ENCODE measurements at places on chromosomes 16 and 17.
A peak's percentile ranks its signal among the peaks of the same experiment; 100 is the strongest.

GRCh38 chr16:77896415-77897128 lies 108.2 kb downstream of the VAT1L start:
- no peak for DNase-seq

- no peak for DNase-seq
These were observed 1.7 kb downstream of the MYOCD start for GRCh38 chr17:12667299-12667958.

DNA sequence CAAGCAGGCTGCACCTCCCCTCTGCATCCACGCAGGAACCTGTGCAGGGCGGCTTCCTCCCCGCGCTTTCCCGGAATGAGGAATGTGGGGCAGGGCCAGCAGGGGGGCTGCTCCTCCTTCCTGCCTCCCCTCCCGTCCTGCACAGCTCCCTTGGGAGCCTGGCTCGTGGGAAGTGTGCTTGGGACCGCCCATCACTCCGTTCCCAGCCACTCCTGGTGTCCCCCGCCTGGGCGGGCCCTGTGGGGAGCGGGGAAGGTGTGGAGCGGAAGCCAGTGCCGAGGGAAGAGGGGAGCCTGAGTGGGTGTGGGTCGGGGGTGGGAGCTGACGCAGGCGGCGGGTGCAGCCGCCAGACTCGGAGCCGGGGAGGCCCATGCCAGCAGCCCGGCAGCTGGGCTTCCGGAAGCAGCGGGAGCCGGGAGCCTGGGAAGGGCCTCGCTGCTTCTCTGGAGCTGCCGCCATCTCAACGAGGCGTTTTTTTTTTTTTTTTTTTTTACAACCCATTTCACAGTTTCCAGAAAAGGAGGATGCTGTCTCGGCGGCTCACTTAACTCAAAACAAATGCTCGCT lies 24.1 kb downstream of the BAHCC1 start:
- peak; percentile 78 for DNase-seq

DNA sequence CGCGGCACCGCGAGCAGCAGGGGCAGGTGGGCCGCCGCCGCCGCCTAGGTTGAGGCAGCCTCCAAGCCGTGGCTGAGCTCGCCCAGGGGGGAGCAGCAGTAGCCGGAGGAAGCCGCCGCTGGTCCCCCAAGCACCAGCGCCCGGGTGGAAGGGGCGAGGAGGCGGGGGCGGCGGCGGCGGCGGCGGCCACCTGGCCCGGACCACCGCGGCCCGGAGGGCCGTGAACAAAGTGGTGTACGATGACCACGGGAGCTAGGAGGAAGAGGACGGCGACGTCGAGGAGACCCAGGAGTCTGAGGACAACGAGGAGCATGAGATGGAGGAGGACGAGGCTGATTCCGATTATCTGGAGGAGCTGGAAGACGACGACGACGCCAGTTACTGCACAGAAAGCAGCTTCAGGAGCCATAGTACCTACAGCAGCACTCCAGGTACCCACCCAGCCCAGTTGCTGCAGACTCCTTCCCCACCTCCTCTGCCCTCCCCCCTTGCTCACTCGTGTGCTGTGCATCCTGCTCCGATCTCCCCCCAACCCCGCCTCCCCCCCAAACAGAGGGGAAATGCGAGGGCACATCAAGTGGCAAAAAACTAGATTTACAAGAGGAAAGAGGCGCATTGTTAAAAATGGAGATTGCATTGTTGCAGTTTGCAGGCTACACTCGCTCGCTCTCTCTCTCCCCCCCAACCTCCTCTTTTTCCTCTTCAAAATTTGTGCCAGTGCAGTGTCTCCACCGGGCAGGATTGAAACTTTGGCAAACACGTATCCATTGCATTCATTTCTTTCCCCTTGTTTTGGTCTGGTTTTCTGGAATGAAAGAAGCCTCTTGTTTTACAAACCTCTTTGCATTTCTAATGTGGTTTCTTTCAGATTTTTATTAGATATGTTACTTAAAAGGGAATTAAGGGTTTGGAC lies 41.8 kb upstream of the AMZ2 start:
- DNase-seq, result no peak

- DNase-seq, result no peak
These were observed 474 bp downstream of the CBX8 start for GRCh38 chr17:79796444-79796762.

DNA sequence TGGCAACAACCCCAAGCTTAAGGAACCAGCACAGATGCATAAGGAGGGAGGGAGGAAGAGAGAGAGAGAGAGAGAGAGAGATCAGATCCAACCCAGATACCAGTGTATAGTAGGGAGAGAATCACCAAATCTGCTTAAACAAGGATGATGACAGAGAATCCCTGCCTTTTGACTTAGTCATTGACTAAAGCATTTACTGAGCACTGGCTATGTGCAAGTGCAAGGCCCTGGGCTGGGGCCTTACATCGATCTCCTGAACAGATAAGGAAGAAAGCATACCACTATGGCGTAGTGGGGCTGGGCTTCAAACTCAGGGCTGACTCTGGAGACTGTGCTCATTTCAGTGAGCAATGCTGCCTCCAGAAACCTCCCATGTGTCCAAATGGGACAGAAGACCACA lies 15.8 kb downstream of the TSNAXIP1 start:
- DNase-seq, result no peak

DNA sequence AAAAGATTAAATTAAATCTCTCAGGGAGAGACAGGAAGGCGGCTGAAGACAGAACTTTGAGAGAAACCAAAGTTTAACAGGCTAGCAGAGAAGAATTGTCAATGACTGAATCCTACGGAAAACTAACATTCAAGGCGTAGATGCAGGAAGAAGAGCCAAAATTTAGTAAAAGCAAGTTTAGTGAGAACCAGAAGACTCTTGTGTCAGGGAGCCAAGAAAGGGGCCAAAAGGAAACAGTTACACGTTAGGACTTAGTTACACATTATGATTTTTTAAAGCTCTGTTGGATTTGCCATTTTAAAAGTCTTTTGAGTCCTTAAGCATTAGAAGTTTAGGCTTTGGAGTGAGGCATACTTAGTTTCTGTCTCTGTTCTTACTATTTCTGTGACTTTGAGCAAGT lies 164.6 kb downstream of the CHD9 start:
- no peak for DNase-seq

DNA sequence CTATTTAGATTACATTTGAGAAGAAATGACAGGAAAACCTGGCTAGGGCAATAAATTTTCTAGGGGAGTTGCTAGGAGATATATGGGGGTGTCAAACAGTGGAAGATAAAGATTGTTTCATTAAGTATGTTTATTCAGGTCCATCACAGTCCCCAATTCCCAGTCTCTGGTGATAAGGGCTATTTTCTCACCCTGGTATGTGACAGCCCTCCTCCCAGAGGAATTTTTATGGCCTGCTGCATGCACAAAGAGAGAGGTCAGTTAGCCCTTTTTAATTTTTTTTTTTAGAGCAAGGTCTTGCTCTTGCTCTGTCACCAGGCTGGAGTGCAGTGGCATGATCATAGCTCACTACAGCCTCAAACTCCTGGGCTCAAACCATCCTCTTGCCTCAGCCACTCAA lies 53.6 kb upstream of the ATF7IP2 start:
- DNase-seq, result no peak

GRCh38 chr17:74226252-74226651 lies 12.9 kb downstream of the TTYH2 start:
- DNase-seq, result no peak

DNA sequence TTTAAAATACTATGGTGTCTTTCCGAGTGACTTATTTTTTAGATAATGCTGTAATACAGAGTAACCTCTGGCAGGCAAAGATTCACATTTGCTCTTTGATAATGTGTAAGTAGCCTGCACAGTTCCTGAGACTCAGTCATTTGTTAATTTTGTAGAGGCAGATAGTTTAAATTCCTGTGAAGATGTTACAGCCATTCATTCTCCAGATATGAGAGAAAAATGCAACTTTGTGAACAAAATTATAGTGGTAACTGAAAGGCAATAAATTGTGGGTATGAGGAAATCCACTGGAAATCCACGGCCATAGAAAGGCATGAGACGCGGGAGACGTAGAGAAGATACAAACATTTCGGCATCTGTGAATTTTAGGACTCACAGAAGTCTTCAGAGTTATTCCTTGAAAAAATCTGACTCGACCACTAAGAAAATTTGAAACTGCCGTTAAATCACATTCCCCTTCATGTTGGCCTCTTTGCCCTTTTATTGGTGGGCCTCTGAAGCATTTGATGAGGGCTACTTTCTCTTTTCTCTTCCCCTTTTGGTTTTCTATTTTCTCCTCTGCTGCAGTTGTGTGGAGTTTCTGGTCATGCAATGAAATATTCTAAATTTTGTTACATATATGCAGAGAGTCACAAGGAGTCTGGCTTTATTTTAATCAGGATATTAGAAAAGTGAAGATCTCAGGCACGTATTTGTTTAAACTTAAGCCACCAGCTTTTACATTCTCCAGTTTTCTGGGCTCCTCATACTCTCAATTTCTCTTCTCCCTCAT lies 18.8 kb downstream of the HS3ST3A1 start:
- DNase-seq, result no peak

All from BJ (cell line).